ENCODE measurements at places on chromosomes 16 and 17. TPM values are rescaled to one million over a fixed set of nuclear protein-coding genes. Genes with fewer than 3 reads are reported as not detected.
A peak's percentile ranks its signal among the peaks of the same experiment; 100 is the strongest.

- DNase-seq: no peak
Measured at GRCh38 chr16:79805621-79806020, 205.1 kb upstream of the MAF start.

DNA sequence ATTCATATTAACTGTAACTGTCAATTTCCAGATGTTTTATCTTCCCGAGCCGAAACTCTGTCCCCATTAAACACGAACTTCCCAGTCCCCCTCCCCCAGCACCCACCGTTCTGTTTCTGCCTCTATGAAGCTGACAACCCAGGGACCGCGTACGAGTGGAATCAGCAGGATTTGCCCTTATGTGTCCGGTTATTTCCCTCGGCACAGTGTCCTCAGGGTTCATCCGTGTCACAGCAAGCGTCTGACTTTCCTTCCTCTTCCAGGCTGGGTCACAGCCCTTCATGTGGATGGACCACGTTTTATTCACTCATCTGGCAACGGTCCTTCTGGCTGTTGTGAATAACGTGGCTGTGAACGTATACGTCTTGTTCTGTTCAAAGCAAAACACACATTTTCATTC is 31.3 kb downstream of the METRNL start:
- no peak for DNase-seq

GRCh38 chr17:18921485-18921884 is 30.5 kb upstream of the SLC5A10 start:
- DNase-seq: no peak

The C1QTNF8 gene
- not detected for total RNA-seq

GRCh38 chr16:47970291-47970931 is 185.4 kb downstream of the ABCC12 start:
- no peak for DNase-seq

DNA sequence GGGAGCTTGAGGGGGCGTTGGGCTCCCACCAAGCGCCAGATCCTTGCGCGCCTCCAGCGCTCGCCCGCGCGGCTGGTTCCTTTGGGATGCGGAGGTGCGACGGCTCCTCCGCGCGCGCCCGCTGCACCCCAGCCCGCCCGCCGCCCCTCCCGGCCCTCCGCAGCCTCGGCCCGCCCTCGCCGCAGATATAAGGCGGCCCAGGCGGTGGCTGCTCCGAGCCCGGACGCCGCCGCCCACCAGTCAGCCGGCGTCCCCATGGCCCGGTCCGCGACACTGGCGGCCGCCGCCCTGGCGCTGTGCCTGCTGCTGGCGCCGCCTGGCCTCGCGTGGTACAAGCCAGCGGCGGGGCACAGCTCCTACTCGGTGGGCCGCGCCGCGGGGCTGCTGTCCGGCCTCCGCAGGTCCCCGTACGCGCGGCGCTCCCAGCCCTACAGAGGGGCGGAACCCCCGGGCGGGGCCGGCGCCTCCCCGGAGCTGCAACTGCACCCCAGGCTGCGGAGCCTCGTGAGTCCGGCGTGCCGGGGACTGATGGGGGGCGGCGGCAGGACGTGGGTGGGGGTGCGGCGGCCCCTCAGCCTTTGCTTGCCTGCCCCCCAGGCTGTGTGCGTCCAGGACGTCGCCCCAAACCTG is at the start of gene NPB:
NPB (plus strand) TSS at position 216 of the 630 bp plus-strand sequence; CDS start at position 256, 40 bp downstream.
- peak; percentile 30 for DNase-seq

The ACSM2A gene
- not detected for total RNA-seq

DNA sequence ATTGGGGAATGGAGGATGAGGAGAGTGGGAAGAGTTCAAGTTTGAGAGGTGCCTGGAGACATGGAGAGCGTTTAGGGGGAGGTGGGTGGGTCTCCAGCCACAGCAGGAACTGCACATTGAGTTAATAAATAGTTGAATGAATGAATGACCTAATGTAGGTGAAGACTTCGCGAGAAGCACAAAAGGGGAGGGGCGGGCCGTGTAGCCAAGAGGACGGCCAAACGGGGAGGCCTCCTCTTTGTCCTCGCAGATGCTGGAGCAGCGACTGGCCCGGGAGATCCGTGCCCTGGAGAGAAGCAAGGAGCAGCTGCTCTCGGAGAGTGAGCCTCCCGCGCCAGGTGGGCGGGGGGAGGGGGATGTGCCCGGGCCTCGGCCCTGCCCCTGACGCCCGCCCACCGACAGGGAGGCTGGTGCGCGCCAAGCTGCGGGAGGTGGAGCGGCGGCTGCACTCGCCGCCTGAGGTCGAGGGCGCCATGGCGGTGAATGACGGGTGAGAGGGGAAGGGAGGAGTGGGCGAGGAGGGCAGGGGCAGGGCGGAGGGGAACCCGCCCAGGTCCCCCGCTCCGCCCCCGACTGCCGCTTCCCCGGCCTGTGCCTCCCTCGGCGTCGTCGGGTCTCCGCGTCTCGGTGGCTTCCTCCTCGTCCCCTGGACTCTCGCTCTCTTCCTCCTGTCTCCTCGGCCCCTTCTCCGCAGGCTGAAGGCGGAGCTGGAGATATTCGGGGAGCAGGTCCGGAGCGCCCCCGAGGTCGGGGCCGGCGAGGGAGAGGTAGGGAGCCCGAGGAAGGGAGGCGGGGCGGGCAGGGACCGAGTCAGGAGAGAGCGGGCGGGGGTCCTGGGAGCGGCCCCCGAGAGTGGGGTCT is 12.9 kb downstream of the SYCE1L start:
- peak; percentile 82 for DNase-seq

DNA sequence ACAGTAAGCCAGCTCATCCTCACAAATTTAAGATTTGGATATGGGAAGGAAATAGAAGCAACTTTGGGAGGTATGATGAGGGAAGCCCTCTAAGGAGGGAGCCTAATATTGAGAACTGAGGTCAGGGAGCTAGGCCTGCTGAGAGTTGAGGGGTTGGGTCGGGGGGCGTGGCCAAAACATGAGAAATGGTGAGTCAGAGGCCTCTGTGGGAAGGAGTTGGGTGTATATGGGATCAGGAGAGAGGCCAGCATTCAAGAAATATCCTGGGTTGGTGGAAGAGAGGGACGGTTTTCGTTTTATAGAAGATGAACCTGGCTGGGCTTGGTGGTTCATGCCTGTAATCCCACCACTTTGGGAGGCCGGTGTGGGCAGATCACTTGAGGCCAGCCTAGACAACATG is 48.4 kb downstream of the CLEC16A start:
- DNase-seq: peak; percentile 43

GRCh38 chr16:170788-171187 is 1.9 kb upstream of the HBA2 start:
- DNase-seq: no peak

DNA sequence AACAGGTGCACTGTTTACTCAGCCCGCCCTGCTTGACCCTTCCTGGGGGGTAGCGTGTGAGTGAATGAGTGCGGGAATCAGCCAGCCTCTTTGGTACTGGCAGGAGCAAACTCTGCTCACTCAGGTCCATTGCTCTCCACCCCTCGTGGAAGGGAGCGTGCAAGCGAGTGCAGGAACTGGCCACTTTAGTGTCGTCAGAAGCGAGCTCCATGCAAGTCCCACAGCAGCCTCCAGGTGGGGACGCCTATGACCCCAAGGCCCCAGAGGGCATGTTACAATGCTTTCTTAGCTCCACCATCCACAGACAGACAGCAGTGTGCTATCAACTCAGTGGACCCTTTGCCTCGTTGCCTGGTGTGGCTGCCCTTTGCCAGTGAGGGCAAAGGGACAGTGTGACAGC is 1025.1 kb upstream of the CDH8 start:
- DNase-seq: no peak

The CDK12 gene
- total RNA-seq: 78.8 TPM

The PIK3R6 gene
- 1.0 TPM for total RNA-seq

DNA sequence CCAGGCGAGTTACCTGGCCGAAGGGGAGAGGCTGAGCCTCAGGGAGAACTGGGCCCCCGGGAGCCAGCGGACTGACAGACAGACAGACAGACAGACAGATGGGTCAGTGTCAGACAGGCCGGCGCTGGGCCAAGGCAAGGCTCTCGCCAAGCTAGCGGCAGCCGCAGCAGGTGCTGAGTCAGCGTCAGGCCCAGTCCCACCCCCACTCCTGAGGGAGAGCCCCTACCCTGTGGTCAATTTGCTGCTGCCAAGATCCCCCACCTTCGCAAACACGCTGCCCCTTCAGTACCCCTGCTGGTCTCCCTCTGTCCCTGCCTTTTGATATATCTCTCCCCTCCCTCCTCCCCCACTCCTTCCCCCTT is 1.5 kb downstream of the FGF11 start:
- peak; percentile 38 for DNase-seq

- DNase-seq: no peak
Measured at GRCh38 chr16:52929478-52930400, 123.0 kb downstream of the CHD9NB start.

The MAPT gene
- 0.88 TPM for total RNA-seq

DNA sequence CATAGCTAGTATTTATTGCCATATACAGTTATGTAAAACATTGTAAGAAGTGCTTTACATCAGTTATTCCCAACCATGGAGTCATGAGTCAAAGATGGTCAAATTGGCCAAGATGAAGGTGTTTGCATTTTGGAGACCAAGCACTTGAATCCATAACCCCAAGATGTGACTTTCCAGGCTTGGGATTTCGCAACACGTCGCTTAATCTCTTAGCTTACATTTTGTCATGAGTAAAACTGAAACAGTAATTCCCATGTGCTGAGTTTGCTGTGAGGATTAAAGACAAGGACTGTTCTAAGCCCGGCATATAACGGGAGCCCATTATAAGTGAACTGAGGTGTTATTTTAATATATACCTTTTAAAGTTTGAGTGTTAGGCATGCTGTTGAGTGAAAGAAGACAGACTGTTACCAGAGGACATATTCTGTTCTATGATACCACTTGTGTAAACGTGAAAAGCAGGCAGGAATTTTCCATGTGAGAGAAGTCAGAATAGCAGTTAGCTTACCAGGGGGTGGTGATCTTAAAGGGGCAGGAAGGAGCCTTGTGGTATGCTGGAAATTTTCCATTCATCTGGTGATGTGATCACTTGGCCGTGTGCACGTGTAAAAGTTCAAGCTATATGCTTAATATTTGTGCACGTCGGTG is 484.9 kb downstream of the WWOX start:
- no peak for DNase-seq

DNA sequence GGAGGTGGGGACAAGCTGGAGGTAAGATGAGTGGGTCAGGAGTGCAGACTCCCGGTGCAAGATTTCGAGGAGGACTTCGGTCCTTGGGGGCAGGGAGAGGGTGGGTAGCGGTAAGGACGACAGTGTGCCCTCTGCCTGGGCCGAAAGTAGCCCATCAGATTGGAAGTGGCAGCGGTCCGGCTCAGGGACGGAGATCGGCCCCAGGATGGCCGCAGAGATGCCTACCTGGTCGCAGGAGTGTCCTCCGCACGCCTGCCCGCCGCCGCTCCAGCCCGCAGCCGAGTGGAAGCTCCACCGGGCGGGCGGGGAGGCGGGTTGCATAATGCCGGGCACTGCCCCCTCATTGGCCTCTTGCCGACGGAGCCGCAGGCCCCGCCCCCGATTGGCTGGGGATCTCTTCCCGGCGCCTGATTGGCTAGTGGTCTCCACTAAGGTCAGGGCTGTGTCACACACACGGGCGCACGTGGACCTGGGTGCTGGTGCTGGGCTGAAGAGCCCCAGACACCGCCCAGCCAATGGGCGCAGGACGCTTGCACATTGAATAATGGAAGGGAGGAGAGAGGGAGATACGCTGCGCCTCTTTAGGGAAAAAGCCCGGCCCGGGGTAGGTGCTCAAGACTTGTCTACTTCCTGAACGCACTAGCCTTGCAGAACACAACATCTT is at the start of gene PER1:
PER1 (minus strand) TSS at position 293 of the 664 bp plus-strand sequence. CDS start 1,698 bp downstream, outside the sequence.
- peak; percentile 95 for DNase-seq

The NHLRC4 gene
- 0.54 TPM for total RNA-seq

The MSI2 gene
- 48.0 TPM for total RNA-seq

DNA sequence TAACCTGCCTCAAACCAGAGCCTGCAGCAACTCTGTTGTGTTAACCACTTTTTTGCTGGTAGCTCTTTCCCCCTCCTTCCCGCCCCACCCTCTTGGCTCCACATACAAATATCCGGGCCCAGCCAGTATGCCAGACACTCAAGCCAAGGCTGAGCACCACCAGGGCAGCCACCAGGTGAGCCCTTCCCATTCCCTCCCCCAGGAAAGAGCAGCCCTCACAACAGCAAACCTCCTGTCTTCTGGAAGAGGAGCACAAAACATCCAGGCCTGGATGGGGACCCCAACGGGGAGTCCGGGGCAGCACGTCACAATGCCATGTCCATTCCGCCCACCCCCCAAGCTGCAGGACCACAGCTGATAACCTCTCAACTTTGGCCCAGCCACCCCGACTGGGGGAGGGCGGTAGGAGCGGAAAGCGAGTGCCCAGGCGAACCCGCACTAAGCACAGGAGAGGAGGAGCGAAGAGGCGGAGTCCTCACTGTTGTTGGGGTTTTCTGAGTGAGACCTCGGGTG is 757 bp downstream of the ORMDL3 start:
- peak; percentile 67 for DNase-seq

The NEUROD2 gene
- not detected for total RNA-seq

DNA sequence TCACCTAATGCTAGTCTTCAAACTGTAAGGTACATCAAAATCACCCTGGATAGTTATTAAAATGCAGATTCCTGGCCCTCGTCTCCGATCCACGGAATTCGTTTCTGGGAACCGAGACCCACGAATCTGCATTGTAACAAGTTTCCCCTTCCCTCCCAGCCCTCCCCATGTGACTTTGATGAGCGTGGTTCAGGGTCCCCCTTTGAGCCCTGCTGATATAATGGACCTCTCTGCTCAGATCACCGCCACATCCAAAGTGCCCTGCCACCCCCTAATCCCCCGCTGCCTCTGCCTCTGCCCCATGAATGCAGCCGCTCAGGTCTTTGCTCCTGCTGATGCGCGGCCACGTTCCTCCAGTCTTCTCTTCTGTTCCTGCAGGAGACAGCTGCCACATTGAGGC is 283.1 kb downstream of the SNX29 start:
- DNase-seq: no peak

The KCNH4 gene
- total RNA-seq: 0.44 TPM

GRCh38 chr17:64608571-64608981 is 53.5 kb downstream of the SMURF2 start:
- no peak for DNase-seq

- DNase-seq: no peak
Measured at GRCh38 chr17:40103688-40104087, 3.3 kb upstream of the NR1D1 start.

DNA sequence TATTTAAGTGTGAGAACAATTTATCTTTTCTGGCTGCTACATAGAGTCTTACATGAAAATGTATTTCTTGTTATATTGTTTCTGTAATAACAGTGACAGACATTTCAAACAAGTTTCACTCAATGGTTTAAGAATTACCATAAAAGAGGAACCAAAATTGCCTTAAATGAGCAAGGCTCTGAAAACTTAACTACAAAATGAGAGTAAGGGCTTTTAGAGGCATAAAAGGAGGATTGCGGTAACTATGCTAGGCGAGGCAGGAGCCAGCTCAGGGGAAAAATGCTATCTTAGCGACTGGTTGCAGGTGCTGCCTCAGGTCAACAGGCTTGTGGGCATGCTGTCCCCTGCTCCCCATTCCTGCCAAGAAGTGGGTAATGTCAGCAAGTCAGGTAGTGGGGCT is 81.7 kb upstream of the MSI2 start:
- DNase-seq: no peak

The SEZ6L2 gene
- total RNA-seq: 0.32 TPM
